ENCODE measurements at places on chromosomes 13 and 19.
A peak's percentile ranks its signal among the peaks of the same experiment; 100 is the strongest.

- DNase-seq, result no peak
These were observed 15.1 kb downstream of the BRCA2 start for GRCh38 chr13:32330441-32330840.

DNA sequence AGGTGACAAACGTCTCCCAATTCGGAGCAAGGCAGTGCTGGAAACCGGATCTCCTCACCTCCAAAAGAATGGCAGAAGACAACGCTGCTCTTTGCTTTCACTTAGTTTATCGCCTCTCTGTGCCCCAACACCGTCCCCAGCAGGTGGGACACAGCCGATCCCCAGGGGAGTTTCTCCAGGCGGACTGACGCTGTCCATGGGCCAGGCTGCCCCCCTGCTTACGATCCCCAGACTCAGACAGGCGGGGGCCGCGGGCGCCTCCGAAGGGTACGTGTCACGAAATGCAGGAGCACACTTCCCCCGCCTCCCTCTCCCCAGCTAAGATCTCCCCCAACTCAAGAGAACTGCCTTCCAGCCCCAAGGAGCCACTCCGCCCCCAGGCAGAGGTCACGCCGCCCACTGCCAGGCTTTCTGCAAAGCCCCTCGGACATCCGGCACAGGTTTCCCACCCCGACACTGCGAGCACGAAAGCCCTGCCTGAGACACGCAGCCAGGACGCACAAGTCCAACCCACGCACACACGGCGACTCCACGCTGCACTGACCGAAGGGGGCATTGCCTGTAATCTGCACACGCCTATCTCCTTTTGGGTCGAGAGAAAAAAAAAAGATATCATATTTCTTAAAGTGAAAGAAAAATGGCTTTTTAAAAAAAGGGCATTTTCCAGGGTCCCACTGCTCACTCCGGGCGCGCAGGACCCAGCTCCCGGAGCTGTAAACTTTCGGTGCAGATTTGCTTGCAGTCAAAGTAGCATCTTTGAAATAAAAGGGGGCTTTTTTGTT is 2.0 kb downstream of the SPRY2 start:
- no peak for DNase-seq

DNA sequence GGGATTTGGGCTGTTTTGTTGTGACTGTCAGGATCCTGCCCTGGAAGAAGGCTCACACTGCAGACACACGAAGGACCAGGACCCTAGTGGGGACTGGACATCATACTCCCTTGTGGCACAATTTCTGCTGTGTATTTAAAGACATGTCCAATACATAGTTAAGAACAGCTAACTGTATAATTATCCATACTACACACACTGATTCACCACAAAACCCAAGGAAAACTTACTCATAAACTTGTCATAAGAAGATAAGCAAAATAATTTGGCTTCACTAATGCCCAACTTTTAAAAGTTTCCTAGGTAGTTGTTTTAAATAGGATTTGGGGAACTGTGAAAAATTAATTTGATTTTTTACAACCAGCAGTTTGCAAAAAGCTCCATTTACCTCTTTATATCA is 46.1 kb downstream of the LATS2 start:
- no peak for DNase-seq

DNA sequence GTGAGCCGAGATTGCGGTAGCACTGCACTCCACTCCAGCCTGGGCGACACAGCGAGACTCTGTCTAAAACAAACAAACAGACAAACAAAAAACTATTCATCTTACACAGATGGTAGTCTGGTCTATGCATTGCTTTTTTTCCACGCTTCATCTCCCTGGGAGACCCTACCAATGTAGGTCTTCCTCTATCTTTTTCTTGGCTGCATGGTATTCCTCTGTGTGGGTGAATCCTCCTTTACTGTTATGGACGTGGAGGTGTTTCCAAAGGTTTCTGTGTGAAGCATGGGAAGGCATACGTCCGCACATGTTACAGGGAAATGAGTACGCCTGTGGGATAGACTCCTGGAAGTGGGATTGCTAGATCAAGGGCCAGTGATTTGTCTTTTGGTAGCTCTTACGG is 5.6 kb downstream of the BICRA start:
- no peak for DNase-seq

GRCh38 chr13:41231786-41232185 is 31.6 kb downstream of the MTRF1 start:
- DNase-seq, result no peak

GRCh38 chr19:47719047-47719859 is 6.0 kb downstream of the EHD2 start:
- DNase-seq, result no peak

- peak; percentile 40 for DNase-seq
These were observed 556.1 kb downstream of the EFNB2 start for GRCh38 chr13:105979131-105980011.

- no peak for DNase-seq
These were observed 9.7 kb upstream of the SPACA4 start for GRCh38 chr19:48596679-48597465.

GRCh38 chr19:48473161-48473966 is 4.2 kb downstream of the CYTH2 start:
- DNase-seq, result peak; percentile 48

GRCh38 chr13:40221460-40222201 is 444.8 kb downstream of the FOXO1 start:
- no peak for DNase-seq

DNA sequence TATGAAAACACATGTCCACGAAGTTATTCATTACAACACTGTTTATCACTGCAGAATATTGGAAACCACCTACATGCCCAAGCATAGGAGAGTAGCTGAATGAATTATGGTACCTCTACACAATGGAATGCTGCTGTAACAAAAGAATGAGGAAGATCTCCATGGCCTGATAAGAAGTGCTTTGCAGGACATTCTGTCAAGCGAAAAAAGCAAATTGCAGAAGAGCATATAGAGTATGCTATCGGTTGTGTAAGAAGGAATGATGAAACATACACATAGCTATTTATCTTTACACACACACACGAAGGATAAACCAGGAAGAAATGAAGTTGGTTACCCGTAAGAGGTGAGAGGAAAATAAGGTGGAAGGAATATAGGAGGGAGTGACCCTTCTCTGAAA is 37.5 kb upstream of the CEACAM20 start:
- no peak for DNase-seq

DNA sequence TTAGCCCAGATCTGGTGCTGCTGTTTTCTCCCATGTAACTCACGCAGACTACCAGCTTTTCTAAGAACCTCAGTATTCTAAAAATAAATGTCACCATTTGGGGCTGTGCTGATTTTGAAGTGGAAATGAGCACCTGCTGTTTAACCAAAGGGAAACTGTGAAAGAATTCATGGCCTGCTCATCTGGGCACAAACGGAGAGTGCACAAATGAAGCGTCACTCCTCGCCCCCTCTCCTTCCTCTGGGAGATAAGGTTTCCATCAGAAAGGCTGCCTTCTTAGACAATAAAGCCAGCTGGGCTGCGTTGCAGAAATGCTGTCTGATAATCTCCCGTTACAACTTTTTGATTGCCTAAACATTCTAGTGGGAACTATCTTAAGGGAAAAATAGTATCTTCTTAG is 73.7 kb upstream of the SLC15A1 start:
- DNase-seq, result no peak

DNA sequence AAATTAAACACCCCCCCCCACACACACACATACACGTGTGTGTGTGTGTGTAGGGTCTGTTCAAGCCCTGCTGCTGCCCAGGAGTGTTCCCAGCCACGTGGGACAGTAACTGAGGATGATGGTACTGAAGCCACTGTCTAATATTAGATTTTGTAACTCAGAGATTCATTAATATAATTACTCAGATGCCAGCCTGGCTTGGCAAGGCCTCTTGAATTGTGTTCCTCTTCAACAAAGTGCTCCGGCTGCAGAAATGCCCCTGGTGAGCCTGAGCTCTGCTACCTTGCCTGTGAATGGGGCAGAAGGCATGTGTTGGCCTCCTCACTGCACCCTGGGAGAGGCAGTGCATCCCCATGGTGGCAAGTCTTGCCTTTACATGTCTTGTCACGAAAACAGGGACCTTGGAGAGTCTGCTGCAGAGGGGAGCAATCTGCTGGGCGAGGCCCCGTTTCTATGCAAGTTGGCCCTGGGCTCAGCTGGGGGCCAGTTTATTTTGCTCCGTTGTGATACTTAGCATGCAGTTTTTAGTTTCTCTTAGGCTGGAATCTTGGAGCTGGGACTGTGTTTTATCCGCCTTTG is 44.0 kb downstream of the NFIX start:
- DNase-seq, result no peak

- no peak for DNase-seq
These were observed 230.2 kb downstream of the TDRD3 start for GRCh38 chr13:60627071-60627686.

- no peak for DNase-seq
These were observed 9.4 kb upstream of the CACNG8 start for GRCh38 chr19:53953383-53953782.

GRCh38 chr19:41175801-41176777 is 16.9 kb upstream of the CYP2S1 start:
- DNase-seq, result no peak

GRCh38 chr13:103799028-103799427 is 732.8 kb upstream of the SLC10A2 start:
- DNase-seq, result peak; percentile 54

- no peak for DNase-seq
These were observed 13.8 kb upstream of the ZNF724 start for GRCh38 chr19:23263870-23264590.

DNA sequence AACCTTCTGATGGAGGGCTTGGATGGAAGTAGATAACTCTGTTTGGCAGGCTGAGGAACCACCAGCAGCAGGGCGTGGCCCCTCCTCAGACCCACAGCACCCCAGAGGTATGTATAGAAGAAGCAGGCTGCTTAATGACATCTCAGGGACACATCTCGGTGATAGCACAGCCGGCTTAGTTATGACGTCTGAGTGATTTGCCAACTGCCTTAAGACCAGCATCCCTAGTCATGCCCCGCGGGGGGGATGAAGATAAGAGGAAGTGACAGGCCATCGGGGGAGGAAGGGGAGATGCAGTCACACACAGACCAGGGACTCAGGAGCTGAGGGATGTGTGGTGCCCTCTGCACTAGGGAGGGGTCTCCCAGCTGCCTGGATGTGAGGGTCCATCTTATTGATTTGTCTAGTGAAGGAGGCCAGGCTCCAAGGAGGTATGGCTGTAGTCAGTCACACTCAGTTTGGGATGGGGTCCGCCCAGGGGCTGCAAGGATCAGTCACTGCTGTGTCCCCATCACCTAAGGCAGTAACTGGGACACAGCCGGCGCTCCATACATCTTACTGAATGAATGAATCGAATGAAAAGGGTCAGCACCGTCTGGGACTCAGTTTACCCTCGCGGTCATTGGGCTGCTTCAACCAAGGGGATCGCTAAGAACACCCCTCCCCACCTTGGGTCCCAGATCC is 19.2 kb upstream of the ERCC1 start:
- no peak for DNase-seq

- DNase-seq, result peak; percentile 22
These were observed 43.0 kb upstream of the HNRNPA1L2 start for GRCh38 chr13:52599037-52599847.
